Renal cortex interstitium (tissue), 15 donors: ENCODE measurements at places on chromosomes 2 and 18. TPM values are rescaled to one million over a fixed set of nuclear protein-coding genes. Genes with fewer than 3 reads are reported as not detected.

ITGAV gene
- 63.7 TPM for polyA plus RNA-seq

ATRAID gene
- polyA plus RNA-seq: 148 TPM

KCNIP3 gene
- 22.4 TPM for polyA plus RNA-seq

- DNase-seq: peak; percentile 33
These were observed 56.9 kb downstream of the COL4A4 start for GRCh38 chr2:227106845-227107759.

- DNase-seq: no peak
These were observed 22.0 kb upstream of the RALBP1 start for GRCh38 chr18:9453283-9453682.

DNA sequence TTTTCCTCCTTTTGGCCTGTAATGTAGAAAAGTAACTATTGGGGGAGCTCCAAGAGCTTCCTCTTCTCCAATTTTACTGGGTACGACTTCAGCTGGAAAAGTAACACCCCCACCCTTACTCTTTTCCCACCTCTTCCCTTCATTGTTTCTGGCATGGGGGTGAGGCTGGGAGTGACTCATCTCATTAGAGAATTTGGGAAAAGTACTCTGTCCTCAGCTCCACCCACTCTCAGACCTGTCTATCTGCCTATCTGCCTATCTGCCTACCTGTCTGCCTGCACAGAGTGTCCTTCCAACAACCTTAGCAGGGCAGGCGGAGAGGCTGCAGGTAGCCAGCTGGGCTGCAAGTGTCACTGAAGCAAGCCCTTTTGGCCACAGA is 93.6 kb downstream of the EPHA4 start:
- no peak for DNase-seq

DNA sequence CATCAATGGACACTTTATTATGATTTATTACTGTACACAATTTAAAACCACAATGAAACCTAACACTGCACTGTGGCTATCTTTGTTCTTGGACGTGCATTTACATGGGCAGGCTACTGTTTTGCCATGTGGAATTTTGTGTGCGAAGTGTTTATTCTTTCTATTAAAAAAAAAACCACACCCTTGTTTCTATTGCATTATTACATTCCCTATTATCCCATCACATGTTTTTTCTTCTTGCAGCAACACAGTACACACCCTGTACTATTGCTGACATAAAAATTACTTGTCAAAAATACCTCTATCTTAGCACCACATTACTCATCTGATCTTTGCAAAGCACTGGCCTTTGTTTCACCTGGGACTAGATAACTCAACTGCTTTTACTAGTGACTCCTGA is 1.5 kb downstream of the RNF152 start:
- DNase-seq: no peak

GRCh38 chr2:238997684-238998083 is 149.8 kb downstream of the TWIST2 start:
- no peak for DNase-seq

- DNase-seq: no peak
These were observed 57.4 kb upstream of the LGALSL start for GRCh38 chr2:64396551-64396950.

- DNase-seq: no peak
These were observed 5.1 kb downstream of the GPR75 start for GRCh38 chr2:53854678-53855077.

- DNase-seq: no peak
These were observed 20.0 kb upstream of the KYNU start for GRCh38 chr2:142857256-142858164.

DNA sequence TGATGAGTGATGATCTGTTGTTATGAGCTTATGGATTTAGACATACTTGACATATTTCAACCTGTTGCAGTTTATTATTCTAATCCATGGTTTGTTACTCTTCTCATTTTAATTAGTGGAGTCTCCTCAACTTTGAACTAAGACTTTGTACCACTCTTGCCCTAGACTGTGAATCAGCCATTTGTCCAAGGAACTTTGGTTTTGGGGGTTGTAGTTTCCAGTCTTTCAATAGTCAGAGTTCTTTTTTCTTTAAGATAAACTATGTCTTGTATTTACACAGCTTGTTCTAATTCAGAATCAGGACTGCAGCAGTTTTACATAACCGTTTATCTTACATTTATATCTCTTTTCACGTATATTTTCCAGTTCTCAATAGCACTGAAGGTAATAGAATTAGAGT is 133.6 kb downstream of the GULP1 start:
- no peak for DNase-seq

GRCh38 chr2:240959941-240960308 is 38.5 kb upstream of the SNED1 start:
- DNase-seq: no peak
